ENCODE measurements at places on chromosomes 12 and 14.

GRCh38 chr12:65993173-65993572 is 137.4 kb downstream of the LLPH start:
- no peak for DNase-seq

DNA sequence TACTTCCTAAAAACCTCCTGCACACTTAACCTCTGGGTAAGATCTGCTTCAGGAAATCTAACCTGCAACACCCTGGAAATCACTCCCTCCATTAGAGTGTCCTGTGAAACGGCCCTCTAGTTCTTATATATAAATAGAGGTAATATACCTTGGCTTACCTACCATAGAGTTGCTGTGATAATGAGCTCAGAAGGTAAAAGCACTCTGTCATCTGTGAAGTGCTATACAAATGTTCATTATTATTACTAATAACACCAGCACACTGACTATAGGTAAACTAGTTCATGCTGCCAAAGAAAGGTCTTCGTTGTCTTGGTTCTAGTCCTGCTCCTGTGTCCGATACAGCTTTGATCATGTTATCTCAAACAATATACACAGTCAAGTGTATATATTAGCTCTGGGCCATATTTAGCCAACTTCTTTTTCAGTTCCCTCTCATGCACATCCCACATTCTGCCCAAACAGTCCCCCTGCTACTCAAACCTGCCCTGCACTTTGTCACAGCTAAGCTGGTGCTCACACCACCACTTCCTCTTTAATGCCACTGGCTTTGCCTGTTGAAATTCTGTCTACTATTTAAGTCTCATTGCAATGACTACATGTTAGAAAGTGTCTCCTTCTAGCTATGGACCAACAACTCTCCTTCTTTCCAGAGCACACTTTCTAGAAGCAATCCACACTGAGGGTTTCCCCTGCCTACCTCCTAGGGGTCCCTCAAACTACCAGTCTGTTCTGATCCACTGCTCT is 5.1 kb downstream of the E2F7 start:
- DNase-seq, result no peak

DNA sequence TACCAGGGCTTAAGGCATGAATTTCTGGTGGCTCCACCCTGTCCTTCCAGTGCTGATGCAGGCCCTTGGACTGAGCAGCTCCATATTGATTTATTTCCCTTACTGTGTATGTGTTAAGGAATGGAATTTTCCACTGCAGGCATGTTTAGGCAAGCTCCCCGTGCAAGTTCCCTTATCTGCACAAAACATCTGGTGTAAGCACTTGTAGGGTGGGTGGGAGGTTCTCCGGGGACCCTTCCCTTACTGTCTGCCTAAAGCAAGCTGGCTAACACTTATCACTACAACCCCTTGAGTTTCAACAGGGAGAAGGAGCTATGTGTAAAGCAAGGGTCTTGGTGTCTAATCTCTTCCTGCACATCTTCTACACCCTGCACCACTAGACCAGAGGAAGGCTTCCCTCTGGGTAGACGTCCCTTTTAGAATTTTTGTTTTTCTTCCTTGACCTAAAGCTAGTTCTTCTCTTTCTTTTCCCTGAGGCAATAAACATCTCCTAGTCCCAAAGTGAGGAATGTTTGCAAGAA is 22.0 kb upstream of the DRAM1 start:
- DNase-seq, result peak; percentile 65

DNA sequence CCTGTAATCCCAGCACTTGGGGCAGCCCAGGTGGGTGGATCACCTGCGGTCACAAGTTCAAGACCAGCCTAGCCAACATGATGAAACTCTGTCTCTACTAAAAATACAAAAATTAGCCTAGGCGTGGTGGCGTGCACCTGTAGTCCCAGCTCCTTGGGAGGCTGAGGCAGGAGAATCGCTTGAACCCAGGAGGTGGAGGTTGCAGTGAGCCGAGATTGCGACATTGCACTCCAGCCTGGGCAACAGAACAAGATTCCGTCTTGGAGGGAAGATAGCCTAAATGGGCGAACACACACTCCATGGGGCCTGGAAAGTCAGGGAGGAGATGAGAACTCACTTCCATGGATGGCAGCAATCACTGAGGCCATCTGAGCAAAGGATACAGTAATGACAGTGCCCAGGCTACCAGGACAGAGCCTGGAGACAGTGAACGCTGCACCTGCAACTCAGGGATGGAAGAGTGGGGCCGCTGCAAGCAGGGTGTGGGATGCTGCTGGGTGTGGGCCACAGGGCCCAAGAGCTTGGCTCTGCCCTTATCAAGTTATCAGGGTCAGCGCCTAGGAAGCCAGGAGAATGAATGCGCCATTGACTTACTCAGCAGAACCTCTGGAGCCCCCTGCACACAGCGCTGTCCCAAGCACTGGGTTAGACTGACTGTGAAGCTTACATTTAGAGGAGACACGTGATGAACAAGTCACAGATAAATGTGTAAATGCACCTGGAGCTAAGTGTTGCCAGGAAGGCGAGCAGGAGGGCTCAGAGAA is 28.9 kb downstream of the FOXN3 start:
- DNase-seq, result no peak

DNA sequence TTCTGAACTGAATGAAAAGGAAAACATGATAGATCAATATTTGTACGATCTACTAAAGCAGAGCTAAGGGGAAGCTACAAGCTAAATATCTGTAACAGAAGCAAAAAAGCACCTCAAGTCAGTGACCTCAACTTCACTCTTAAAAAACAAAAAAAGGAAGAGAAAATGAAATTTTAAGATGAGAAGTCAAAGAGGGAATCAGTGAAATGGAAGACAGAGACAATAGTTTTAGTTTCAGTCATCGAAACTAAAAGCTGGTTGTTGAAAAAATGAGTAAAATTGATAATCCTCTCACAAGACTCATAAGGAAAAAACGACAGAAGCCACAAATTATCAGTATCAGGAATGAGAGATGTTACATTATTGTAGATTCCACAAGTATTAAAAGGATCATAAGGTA is 11.9 kb upstream of the SLC2A13 start:
- no peak for DNase-seq

- peak; percentile 66 for DNase-seq
Observed at GRCh38 chr12:105292705-105293104, 37.8 kb upstream of the C12orf75 start.

- no peak for DNase-seq
Observed at GRCh38 chr12:47889040-47889439, 15.8 kb downstream of the VDR start.

GRCh38 chr14:96383445-96383844 is 8.5 kb upstream of the AK7 start:
- peak; percentile 6 for DNase-seq

- DNase-seq, result no peak
Observed at GRCh38 chr12:13562915-13563742, 366.6 kb downstream of the EMP1 start.

DNA sequence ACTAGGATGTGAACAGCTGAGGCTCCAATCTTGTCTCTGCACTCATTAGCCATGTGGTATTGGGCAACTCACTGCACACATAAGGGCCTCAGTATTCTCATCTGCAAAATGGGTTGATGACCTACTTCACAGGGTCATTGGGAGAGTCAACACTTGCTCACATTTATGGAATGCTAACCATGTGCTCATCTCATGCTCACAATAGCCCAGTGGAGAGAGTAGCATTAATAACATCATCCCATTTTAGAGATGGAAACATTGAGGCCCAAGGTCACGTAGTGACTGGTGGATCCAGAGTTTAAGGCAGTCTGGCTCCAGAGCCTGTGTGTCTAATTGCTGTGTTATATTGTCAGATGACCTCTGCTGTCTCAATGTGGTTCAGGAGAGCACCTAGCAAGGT is 270.2 kb upstream of the SRRM4 start:
- no peak for DNase-seq

DNA sequence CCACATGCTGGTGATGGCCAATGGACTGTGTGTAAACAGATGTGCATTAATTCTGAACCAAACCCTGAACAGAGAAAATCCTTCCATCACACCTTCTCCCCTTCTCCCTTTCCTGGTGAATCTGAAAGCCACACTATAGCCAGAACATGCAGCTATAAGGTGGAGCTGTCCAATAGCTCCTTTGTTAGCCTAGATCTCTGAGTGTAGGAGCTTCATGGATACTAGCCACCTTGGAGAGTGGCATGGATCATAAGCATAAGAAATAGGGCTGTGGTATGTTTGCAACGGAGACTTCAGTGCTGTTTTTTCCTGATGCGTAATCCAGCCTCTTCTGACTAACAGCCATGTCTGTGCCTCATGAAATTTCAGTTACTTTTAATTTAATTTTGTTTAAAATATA is 364.5 kb downstream of the BTG1 start:
- peak; percentile 38 for DNase-seq

DNA sequence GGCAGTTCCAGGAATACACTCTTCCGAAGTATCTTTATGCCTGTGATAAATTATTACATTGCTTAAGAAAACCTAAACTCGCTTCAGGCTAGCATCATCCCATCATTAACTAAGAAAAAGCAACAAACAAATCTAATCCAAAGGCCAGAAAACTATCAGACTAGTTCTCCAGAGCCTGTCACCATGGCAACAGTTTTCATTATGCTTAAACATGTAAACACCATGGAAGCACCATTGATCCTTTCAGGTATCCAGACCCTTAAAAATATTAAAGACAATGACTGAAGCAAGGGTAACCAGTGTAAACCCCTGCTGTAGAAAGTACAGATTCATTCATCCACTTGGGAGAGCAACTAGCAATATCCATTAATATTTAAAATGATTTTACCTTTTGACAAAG is 9.8 kb downstream of the DAD1 start:
- DNase-seq, result no peak

GRCh38 chr12:44509471-44509870 is 366.6 kb downstream of the NELL2 start:
- DNase-seq, result peak; percentile 51

GRCh38 chr12:42585841-42586216 is 3.7 kb downstream of the PRICKLE1 start:
- no peak for DNase-seq

GRCh38 chr14:64225151-64225757 is 68.9 kb downstream of the ESR2 start:
- DNase-seq, result no peak

- DNase-seq, result peak; percentile 51
Observed at GRCh38 chr12:111298582-111299436, 70.1 kb downstream of the PHETA1 start.

- DNase-seq, result no peak
Observed at GRCh38 chr12:54189198-54189539, 384 bp upstream of the SMUG1 start.

DNA sequence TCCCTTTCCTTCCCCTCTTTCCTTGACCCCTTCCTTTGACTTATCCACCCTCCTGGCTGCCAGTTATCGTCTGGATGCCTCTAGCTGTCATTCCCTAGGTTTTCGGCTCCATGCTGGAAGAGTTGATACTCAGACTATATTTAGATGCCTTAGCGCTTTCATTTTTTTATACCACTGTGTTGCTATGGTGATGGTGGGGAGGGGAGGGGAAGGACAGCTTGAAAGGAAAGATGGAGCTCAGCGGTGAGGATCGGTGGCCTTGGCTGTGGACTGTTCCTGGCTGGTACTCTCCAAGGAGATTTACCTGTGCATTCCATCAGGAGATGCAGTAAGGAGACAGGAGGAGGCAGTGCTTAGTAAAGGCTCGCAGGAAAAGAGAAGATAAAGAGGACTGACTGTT is 108.7 kb downstream of the SLC8A3 start:
- DNase-seq, result no peak

GRCh38 chr14:93976477-93977057 is at the start of gene ASB2:
Gene ASB2 (minus strand): TSS chr14:93976570. CDS start chr14:93964539, 12,031 bp downstream.
- DNase-seq, result no peak

DNA sequence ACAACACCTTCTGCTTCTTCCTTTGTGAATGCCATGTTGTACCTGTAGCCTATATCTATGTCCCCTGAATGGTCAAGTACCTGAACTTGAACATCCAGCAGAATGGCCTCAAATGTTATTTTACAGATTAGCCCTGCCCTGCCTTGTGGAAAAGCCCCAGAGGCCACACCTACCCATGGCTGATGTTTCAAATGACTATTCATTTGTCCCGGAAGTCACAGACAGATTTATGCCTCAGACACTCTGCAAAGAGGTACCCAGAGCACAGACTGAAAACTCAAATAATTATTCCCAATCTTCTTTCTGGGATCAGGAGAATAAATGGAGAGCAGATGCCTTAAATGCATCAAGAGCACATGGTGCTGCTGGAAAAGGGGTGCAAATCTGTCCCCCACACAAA is 13.0 kb upstream of the DPF3 start:
- peak; percentile 47 for DNase-seq

GRCh38 chr14:101895256-101895655 is 69.1 kb upstream of the DYNC1H1 start:
- DNase-seq, result no peak

DNA sequence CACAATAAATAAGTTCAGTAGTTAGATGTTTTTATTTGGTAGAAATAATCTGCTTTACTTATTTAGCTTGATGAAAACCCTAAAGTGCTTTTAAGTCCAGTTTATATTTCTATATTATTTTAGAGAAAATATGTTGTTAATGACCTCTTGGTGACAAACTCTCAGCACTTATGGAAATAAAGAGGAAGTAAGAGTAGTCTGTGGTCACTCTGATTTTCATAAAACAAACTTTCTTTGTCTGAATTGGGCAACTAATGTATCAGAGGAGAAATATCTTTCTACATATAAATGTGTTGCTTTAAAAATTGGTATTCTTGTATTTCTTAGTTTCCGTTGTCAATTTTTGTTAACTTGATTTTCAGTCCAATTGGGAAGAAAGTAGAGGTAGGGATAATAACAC is 878.9 kb upstream of the SEL1L start:
- DNase-seq, result no peak

- DNase-seq, result peak; percentile 43
Observed at GRCh38 chr12:22625762-22626294, 857 bp downstream of the ETNK1 start.

DNA sequence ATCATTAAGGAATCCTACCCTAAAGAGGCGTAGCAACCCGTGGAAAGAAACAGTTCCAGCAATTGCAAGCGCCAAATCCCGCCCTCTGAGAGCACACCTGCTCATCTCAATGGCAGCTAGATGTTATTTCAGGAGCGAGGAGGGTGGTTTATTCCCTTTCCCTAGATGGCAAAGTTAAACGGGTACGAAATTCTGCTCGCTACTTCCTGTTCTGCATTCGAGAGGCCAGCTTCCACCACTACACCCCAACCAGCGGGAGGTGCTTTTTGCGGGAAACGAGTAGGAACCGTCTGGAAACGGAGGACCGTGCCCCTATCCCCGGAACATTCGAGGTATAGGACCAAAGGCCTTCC is 536 bp downstream of the VPS29 start:
- DNase-seq, result peak; percentile 74

GRCh38 chr12:47785036-47785886 is 12.2 kb downstream of the SLC48A1 start:
- no peak for DNase-seq

DNA sequence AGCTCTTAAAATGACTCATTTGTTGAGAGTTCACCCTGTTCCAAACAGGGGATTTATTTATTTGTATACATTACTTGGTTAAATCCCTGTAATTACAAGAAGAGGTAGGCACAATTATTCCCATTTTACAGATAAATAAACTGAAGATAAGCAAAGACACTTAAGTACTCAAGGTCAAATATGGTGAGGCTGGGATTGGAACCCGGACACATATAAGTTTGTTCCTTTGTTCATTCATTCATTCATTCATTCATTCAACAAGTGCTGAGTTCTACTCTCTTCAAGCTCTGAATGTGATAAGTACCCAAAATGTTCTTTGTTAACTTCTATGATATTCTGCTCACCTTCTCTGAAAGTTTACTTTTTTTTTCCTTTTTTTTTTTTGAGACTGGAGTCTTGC is 2.4 kb upstream of the TRIM9 start:
- no peak for DNase-seq

- DNase-seq, result no peak
Observed at GRCh38 chr14:61961369-61961768, 199.1 kb downstream of the SNAPC1 start.

Measured in EH (cell line).